ENCODE measurements at places on chromosomes 16 and 17.

DNA sequence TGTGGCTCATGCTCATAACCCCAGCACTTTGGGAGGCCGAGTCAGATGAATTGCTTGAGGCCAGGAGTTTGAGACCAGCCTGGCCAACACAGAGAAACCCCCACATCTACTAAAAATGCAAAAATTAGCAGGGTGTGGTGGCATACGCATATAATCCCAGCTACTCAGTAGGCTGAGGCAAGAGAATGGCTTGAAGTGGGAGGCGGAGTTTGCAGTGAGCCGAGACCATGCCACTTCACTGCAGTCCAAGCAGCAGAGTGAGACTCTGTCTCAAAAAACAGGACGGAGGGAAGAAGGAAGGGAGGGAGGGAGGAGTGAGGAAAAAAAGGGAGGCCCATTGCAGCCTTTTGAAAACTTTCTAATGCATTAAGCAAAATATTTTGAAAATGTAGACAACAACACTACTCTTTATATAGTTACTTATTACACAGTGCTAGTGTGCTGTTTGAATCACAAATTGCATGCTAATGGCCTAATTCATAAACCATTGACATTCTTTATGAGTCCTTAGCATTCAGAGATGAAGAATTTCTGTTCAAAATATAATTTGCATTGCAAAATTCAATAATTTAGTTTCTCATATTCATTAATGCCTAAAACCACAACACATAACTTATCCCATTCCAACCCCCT, 59.4 kb downstream of the TMEM114 start:
- no peak for DNase-seq

- no peak for DNase-seq
Observed at GRCh38 chr16:29790949-29791844, 646 bp downstream of the KIF22 start.

DNA sequence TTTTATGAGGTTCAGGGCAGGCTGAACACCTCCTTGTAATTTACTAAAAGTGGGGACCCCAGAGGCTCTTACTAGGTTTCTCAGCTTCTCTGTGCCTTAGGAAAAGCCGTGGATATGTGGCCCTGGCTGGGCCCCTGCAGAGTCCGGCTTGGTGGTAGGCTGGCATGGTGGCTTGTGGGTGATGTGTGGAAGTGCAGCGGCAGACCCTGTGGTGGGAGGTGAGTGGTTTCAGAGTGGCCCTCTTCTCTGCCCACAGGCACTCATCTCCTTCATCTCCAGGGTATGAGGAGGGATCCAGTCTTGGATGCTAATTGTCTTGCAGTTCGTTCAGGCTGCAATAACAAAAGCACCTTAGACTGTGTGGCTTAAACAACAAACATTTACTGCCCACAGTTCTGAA, 58.9 kb downstream of the ASIC2 start:
- DNase-seq = no peak

- no peak for DNase-seq
Observed at GRCh38 chr16:88616320-88616719, 22.1 kb upstream of the IL17C start.

- DNase-seq = no peak
Observed at GRCh38 chr16:48950184-48950583, 331.5 kb downstream of the CBLN1 start.

DNA sequence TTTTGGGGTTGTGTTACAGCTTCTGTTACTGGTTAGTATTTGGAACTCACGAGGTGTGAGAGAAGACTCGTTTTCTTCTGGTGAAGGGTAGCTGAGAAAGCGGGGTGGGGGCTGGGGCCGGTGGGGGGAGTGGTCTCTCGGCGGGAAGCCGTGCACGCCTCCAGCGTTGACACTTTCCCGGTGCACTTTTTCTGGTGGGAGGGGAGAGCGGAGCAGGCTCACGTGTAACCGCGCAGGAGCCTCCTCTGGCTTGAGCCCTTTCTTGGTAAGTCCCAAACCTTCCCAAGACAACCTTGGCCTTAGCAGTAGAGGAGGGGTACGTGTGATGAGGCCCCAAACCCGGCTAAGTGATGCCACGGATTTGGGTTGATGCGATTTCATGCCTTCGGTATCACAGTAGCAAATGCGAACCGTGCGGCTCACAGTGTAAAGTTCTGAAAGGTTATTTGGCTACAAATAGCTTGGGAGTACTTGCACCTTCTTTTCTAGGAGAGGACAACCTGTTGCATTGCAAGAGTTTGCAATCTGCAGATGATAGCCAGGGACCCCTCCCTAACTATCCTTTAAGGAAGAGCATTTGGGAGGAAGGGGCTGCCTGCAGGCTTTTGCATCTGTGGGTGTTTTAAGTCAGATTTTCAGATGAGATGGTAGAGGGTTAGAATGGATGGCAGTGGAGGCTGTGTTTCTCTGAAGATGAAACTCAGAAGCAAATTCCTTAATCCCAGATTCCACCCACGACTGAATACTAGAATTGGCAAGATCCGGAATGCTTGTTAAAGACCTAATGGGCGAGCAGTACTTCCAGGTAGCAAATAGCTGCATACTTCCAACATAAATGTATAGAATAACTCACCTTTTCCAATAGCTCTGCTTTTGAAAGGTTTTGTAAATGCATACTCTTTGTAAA, 1.5 kb downstream of the HLF start:
- DNase-seq = no peak

- DNase-seq = no peak
Observed at GRCh38 chr16:86794216-86794864, 216.0 kb downstream of the FOXL1 start.

DNA sequence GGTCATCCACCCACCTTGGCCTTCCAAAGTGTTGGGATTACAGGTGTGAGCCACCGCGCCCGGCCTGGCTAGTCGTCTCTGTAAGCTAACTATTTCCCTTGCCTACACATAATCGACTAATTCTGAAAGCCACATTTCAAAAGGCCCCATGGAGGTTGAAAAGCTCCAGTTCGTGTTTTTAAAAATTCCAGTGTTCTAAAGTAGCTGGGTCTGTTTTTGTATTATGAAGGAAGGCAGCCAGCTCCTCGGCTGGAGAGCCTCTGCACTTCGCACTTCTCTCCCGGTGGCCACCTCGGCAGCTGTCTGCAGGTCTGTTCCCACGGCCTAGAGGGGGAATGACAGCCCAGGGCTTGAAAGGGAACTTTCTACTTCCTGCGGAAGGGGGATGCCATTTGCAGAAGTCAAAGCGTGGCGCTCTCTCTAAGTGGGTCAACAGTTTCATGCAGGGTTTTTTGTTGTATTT, 16.9 kb downstream of the HASPIN start:
- no peak for DNase-seq

DNA sequence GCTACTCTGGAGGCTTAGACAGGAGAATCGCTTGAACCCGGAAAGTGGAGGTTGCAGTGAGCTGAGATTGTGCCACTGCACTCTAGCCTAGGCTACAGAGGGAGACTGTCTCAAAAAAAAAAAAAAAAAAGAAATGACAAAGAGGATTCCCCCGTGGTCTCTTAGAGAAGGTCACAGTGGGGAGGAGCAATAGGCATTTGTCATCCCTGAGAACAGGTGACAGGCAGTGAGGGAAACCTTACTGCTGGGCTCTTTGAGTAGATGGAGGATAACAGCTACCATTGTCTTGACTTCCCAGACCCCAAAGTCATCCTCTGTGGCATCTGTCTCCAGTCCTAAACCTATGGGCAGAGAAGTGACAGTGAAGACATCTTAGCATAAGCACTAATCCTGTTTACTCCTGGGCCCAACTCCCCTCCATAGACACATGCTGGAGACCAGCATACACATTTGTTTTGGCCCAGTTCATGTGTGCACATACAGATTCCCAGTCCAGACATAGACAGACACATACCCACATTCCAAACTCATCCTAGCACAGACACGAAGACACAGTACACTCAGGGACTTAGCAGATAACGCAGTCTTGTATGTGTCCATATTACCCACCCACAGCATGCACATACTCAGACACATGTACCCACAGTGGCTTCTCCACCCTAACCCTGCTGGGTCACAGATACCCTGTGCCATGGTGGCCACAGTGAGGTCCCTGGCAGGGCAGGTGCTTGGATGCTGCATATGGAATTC, 2.7 kb downstream of the ESRP2 start:
- no peak for DNase-seq

GRCh38 chr17:9700754-9701476, 55.6 kb downstream of the USP43 start:
- DNase-seq = no peak

GRCh38 chr16:85270374-85270773, 158.1 kb upstream of the CIBAR2 start:
- DNase-seq = no peak

DNA sequence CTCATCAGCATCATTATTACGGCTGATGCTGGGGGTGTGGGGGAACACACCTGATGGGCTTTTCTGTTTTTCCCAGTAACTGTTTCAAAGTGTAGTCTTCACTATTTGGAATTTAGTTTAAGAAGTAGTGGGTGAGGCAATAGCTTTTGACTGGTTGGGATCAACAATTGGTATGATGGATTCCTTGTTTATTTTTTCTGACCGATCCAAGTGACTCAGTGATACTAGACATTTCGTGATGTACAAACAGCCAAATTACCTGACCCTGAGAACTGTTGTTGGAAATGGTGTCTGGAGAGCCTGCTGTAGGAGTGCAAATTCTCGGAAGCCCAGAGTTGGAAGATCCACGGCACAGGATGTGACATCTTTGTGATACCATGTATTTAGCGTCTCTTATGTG, 204.2 kb downstream of the PRKCA start:
- no peak for DNase-seq

DNA sequence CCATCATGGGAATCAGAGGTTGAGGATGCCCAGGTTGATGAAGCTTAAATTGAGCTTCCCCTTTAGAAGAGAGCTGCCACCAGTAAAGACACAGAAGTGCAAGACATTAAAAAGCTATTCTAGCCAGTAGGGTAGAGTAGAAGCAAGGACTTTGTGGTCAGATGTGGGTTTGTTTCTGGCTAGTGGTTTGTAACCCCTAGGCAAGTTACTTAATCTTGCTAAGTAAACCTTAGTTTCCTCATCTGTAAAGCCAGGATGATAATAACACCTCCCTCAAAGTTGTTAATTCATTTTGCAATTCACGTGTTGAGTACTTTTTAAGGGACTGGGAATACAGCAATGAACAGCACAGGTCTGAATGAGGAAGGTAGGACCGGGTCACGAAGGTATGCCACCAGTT, 3.6 kb downstream of the SNTB2 start:
- no peak for DNase-seq

- DNase-seq = no peak
Observed at GRCh38 chr17:79627766-79628690, 17.2 kb upstream of the RBFOX3 start.

GRCh38 chr17:70158180-70158579, 11.2 kb upstream of the KCNJ2 start:
- DNase-seq = no peak

DNA sequence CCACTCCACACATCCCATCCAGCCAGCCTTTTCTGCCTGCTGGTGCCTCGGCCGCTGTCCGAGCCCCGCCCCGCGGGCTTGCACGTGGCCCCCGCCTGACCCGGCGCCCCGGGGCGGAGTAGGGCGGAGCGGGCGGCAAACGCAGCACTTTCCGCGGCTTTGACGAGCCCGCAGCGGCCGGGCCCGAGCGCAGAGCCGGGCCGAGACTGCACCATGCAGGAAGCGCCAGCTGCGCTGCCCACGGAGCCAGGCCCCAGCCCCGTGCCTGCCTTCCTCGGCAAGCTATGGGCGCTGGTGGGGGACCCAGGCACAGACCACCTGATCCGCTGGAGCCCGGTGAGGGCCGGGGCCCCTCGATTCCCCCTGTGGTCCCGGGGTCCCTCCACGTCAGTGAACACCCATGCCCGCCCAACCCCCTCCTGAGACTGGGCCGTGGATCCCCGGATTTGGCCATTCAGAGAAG, at the start of gene HSF4:
HSF4 (plus strand) TSS at position 147 of the 463 bp plus-strand sequence; CDS start at position 214, 67 bp downstream.
- no peak for DNase-seq

DNA sequence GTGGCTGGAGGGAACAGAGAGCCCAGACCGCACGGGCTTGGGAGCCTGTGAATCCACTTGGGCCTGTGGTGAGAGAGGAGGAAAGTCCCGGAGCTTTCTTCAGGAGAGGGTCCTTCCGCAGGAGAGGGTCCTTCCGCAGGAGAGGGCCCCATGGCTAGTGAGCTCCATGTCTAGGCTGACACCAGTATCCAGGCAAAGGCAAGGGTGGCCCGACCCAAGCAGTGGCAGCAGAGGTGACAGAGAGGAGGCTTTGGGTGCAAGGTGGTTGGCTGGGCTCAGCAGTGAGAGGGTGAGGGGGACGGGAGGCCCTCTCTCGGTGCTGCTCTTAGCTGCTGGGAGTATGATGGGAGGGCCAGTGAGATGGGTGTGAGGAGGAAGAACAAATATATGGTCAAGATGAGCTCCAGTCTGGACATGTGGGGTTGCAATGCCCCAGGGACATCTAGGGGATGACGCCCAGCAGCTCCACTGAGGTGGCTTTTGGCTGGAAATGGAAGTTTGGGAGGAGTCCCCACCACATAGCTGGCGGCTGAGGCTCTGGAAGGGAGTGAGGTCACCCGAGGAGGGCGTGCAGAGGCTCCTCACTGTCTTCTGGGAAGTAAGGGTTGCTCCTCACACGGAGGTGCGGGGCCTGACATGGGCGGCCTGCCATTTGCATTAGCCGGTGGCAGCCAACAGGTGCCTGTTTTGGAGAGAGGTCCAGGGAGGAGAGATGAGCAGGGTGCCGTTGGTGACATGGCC, 2.3 kb upstream of the HSD3B7 start:
- no peak for DNase-seq

GRCh38 chr16:85782451-85782850, 16.9 kb downstream of the EMC8 start:
- no peak for DNase-seq

DNA sequence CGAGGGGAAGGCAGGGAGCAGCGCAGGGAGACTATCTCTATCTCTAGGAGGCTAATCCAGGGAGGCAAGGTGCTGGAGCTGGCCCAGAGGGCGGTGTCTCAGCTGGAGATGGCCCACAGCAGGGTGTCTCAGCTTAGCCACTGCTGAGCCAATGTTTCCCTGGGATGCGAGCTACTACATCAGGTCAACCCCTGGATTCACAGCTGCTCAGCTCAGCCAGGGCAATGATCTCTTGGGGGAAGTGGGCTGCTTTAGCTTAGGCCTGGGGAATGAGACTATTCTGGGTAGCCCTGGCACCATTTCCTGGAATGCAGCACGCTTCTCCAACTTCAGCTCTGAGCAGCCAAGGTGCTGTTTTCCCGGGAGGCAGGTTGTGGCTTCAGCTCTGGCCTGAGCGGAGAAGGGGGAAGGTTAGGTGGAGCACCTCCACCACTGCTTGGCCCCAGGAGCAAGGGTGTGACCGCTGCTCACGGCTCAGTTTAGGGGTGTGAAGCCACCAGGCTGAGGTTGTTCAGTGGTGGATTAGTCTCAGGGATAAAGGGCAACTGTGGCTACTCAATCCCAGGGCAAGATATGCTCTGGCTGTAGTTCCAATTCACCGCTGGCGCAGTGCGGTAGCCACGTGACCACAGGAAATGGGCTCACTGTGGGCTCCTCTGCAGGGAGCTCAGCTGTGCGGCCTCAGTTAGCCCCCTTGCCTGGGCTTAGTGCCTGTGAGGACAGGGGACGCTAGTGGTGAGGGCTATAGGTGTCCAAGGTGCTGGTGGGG, 5.2 kb upstream of the PRSS21 start:
- no peak for DNase-seq

DNA sequence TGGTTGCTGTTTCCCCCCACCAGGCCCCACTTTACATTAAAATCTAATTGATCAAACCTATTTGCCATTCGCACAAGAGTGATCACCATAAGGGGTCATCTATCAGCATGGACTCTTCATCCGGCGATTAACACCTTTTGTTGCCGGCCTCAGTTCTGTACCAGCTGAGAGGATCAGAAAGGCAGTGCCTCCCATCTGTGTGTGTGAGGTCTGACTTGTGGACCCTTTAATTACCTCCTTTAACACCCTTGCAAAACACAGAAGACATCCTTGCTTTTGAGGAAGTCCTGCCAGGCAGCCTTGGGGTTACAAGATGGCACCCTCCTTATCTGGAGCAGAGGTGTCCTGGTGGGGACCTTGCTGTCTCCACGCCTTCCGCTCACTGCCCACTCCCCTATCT, 77.2 kb upstream of the IRX3 start:
- DNase-seq = no peak

Measured in stimulated activated CD8-positive, alpha-beta memory T cell treated with anti-CD3 and anti-CD28 coated beads, Interleukin-4, amount 100 ng/mL, for 1 hour (primary cell).